AG20443 (cell line): ENCODE measurements at places on chromosomes 7 and 10.

- DNase-seq, result no peak
Measured at GRCh38 chr7:8089036-8089780, 120.6 kb downstream of the GLCCI1 start.

DNA sequence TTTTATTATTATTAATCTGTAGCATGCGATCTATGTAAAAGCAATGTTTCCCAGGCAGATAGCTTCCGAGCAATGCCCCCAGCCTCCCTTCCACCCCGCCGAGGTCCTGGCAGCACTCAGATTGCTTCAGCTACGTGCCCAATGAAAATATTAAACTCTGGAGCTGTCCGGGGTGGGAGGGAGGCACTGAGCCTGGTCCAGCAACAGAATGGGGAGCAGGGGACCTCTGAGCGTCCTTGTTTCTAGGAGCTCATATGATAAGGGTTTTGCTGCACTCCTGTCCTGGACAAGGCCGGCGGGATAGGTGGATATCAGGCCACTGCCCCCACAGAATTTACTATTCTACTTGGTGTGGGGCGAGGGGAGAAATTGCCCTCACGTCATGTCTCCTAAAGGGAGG lies 44.5 kb upstream of the CDK1 start:
- DNase-seq, result no peak

- no peak for DNase-seq
Measured at GRCh38 chr7:19519443-19520021, 189.3 kb downstream of the POLR1F start.

DNA sequence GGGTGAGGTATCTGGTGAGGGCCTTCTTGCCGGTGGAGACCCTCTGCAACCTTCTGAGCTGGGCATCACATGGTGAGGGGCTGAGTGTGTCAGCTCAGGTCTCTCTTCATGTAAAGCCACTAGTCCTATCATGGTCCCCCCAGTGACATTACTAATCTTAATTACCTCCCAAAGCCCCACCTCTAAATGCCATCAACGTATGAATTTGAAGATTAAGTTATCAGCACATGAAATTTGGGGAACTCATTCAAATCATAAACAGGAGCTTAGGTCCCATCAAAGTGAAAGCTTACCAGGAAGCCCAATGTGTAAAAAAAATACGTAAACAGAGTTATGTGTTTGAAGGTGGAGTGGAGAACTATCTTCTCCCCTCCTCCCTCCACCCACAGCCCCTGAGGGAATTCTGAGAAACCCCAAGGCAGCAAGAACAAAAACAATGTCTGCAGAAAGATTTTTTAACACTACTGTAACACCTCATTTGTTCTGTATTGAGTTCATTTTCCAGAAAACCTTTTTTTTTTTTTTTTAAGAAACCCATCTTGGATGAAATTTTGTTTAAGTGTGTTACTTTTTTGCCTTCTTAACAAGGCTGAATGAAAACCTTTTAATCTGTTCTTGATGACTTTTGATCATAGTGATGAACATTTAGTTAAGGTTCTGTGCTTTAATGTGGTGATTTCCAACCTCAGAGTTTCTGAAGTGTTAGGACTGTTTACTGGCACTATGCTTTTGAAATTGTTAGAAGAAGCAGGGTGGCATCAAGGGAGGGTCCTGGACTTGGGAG lies 19.1 kb upstream of the PCGF5 start:
- no peak for DNase-seq

DNA sequence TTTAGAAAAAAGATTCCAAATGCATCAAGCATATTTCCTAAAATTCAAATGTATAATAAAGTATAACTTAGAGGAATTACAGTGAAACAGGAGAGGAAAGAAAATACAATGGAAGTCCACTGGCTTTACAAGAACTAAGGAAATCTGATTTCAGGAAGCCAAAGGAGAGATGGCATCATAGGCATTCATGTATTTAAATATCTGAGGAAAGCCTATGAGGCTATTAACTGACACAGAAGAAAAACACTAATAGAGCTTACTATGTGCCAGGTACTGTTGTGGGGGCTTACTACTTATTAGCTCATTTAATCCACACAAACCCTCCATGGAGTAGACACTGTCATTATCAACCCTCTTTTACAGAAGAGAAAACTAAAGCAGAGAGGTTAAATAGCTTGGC lies 92.2 kb downstream of the SRPK2 start:
- DNase-seq, result no peak

GRCh38 chr7:146736446-146737190 lies 620.0 kb downstream of the CNTNAP2 start:
- DNase-seq, result no peak

DNA sequence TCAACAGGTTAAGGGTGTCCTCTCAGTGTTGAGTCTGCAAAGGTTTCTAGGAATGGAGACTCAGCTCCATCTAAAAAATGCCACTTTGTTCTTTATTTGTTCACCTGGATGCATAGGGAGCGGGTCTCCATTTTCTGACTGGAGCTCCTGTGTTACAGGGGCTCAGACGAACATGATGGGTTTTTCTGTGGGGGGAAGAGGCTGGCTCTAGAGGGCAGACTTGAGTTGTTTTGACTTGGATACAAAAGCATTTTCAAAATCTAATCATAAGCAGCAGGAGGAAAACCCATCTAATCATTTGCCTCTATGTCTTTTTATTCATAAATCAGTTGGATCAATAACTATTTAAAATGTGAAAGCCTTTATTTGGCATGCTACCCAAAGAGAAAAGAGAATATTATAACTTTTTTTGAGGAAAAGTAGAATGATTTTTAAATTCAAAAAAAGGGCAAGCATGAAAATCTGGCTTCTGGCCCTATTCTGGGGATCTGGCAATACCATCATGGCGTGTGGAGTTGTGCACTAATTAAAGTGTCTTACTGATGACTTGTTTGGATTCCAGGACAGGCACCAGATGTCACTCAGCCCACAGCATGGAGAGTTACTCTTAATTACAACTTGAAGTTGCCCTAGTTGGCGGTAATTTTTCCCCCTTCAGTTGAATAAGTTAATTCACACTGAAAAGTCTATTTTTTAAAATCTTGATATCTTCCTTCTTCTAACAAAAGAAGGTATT lies 594.9 kb downstream of the REEP3 start:
- DNase-seq, result peak; percentile 11

- no peak for DNase-seq
Measured at GRCh38 chr10:99682752-99683151, 23.4 kb downstream of the ENTPD7 start.

DNA sequence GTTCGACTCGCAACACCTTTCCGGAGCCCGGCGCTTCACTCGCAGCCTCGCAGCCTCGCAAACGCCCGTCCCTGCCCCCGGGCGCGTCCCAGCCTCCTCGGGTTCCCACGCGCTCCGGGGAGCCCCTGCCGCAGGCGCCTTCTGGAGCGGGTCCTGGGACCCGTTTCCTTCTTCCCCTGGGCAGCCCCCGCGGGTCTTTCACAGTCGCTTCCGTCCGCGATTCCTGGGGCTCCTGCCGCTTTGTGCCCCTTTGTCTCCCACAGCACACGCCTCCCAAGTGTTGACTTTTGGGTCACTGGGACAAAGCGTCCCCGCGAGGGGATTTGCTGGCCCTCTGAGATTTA lies 140.7 kb downstream of the DYNC2I1 start:
- DNase-seq, result no peak

DNA sequence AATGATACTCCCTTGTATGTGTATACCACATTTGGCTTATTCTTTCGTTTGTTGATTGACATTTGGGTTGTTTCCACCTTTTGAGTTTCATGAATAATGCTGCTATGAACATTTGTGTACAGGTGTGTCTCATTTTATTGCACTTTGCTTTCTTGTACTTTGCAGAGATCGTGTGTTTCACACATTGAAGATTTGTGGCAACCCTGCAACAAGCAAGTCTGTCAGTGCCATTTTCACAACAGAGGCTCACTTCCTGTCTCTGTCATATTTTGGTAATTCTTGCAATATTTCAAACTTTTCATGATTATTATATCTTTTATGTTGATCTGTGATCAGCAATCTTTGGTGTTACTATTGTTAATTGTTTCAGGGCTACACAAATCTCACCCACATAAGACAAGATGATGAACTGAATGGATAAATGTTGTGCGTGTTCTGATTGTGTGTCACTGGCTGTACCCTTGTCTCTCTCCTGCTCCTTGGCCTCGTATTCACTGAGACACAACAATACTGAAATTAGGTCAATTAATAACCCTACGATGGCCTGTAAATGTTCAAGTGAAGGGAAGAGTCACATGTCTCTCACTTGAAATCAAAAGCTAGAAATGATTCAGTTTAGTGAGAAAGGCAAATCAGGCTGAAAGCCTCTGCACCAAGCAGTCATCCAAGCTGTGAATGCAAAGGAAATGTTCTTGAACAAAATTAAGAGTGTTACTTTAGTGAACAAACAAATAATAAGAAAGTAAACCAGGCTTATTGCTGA lies 133.6 kb upstream of the JCAD start:
- no peak for DNase-seq

- DNase-seq, result no peak
Measured at GRCh38 chr10:132133449-132134240, 53.1 kb upstream of the DPYSL4 start.

DNA sequence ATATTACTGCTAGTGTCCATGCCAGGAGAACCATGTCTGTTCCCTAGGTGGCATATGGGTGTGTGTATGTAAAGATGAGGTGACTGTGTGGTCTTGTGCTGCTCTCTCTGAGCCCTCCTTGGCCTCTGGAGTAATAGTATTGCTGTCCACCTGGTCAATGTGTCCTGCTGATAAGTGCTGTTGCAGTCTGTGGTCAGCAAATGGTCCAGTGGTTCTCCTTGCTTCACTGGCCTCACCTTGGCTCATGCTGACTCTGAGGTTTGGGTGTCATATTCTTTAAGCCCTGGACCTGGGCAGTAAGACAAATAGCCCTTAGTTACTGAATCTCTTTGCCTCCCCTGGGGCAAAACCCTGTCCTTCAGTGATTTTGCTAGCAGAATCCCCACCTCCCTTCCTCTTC lies 56.8 kb downstream of the TPST1 start:
- DNase-seq, result no peak
